Spinal cord (tissue), 10 donors: ENCODE measurements at places on chromosomes 16 and 17. TPM values are rescaled to one million over a fixed set of nuclear protein-coding genes. Genes with fewer than 3 reads are reported as not detected.
A peak's percentile ranks its signal among the peaks of the same experiment; 100 is the strongest.

Gene RCVRN
- total RNA-seq = 0.33 TPM

Gene SLC43A2
- total RNA-seq = 19.6 TPM

Gene STX1B
- 16.0 TPM for total RNA-seq

Gene TEKT1
- 2.9 TPM for total RNA-seq

Gene TMEM114
- total RNA-seq = 0.79 TPM

Gene IGFALS
- total RNA-seq = not detected

Gene XAF1
- 30.2 TPM for total RNA-seq

Gene PMP22
- 248 TPM for total RNA-seq

DNA sequence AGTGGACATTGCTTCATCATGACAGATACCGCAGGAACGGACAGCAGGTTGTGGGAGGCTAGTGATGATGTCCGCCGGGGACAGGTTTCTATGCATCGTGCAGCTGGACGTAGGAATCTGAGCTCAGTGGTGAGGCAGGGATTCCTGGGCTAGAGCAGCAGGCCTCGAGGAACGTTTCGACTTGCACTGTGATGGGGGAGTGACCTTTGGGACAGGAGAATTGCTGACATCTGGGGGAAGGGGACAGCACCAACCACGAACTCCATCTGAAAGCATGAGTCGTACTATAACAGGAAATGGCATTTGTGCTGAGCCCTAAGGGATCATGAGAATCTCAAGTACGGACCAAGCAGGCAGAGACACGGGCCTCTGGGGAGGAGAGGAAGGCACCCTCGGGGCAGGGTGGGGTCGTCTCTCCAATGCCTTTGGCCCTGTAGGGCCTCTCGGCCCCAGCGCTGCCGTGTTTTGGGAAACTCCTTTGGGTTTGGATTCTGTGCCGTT, 65.8 kb upstream of the ENDOV start:
- no peak for DNase-seq

- no peak for DNase-seq
Observed at GRCh38 chr17:50527155-50527762, 5.3 kb upstream of the EPN3 start.

GRCh38 chr17:63843910-63844677, 1.6 kb upstream of the SMARCD2 start:
- no peak for DNase-seq

DNA sequence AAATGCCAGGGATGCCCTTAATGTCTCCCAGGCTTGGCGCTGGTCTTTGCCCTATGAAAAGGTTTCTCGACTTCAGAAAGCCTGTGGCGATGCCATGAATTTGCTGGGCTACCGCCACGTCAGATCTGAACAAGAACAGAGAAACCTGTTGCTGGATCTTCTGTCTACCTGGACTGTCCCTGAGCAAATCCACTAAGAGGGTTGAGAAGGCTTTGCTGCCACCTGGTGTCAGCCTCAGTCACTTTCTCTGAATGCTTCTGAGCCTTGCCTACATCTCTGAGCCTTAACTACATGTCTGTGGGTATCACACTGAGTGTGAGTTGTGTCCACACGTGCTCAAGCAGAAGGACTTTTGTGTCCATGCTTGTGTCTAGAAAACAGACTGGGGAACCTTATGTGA, 11.4 kb downstream of the CHST4 start:
- DNase-seq = peak; percentile 47

GRCh38 chr16:14454391-14454790, 175.7 kb downstream of the PARN start:
- no peak for DNase-seq

DNA sequence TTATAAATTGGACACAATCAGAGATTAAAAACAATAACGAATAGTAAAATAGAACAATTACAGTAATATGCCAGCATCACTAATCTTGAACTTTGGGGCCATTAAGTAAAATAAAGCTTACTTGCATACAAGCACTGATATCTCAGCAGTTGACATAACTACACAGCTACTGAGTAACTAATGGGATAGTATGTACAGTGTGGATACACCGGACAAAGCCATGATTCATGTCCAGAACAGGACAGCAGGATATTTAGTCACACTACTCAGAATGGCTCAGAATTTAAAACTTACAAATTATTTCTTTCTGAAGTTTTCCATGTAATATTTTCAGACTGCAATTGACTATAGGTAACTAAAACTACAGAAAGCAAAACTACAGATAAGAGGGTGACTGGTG, 427.5 kb downstream of the CDH13 start:
- DNase-seq = no peak

DNA sequence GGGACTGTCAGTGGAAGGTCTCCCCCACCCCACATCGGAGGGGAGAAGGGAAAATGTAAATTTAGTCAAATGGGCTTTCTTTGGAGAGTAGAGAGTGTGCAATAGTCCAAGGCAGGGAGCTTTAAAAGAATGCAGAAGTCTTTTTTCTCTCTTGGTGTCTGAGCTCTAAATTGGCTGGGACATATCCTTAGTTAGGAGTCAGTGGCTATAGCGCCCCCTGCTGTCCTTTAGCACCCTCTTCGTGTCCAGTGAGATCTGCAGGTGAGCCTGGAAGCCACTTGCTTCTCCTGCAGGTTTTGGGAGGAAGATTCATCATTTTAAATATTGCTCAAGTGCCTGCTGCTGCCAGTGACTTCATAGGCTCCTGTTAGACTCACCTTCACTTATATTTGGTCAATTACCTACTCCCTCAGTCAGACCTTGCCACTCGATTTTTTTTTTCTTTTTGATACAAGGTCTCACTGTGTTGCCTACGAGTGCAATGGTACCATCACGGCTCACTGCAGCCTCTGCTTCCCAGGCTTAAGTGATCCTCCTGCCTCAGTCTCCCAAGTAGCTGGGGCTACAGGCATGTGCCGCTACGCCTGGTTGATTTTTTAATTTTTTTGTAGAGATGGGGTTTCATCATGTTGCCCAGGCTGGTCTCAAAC, 174.8 kb downstream of the PRKCB start:
- peak; percentile 49 for DNase-seq

GRCh38 chr17:47720196-47720595, 12.8 kb upstream of the TBX21 start:
- no peak for DNase-seq

DNA sequence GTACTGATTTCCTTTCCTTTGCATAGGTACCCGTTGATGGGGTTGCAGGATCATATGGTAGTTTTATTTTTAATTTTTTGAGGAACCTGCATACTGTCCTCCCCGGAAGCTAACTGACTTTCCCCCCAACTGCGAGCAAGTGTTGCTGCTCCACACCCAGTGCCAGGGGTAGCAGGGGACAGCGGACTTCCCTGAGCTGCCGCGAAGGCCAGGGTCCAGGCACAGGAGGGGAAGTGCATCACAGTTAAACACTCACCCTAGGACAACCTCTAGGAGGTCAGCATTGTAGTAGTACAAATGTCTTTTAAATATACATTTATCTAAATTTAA, 201.7 kb downstream of the NPIPB11 start:
- no peak for DNase-seq

- DNase-seq = no peak
Observed at GRCh38 chr17:76511668-76512365, 10.6 kb upstream of the RHBDF2 start.

DNA sequence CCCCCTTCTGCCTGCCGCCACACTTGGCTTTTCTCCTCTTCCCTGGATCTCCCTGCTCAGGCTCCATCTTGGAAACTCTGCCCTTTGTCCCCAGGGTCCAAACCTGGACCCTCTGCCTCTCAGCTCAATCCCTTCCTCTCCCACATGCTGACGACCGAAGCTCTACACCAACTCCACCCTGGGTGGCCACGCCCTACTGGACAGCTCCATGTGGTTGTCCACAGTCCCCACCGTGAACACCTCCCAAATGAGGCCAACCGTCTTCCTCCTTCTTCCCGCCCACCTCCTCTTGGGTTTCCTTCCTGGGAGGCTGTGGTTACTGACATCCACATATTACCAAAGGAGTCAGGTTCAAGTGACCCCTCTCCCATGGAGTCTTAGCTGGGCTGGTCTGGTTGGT, 22.6 kb upstream of the MLKL start:
- no peak for DNase-seq
